ENCODE measurements at places on chromosomes 5 and 9.
A peak's percentile ranks its signal among the peaks of the same experiment; 100 is the strongest.

DNA sequence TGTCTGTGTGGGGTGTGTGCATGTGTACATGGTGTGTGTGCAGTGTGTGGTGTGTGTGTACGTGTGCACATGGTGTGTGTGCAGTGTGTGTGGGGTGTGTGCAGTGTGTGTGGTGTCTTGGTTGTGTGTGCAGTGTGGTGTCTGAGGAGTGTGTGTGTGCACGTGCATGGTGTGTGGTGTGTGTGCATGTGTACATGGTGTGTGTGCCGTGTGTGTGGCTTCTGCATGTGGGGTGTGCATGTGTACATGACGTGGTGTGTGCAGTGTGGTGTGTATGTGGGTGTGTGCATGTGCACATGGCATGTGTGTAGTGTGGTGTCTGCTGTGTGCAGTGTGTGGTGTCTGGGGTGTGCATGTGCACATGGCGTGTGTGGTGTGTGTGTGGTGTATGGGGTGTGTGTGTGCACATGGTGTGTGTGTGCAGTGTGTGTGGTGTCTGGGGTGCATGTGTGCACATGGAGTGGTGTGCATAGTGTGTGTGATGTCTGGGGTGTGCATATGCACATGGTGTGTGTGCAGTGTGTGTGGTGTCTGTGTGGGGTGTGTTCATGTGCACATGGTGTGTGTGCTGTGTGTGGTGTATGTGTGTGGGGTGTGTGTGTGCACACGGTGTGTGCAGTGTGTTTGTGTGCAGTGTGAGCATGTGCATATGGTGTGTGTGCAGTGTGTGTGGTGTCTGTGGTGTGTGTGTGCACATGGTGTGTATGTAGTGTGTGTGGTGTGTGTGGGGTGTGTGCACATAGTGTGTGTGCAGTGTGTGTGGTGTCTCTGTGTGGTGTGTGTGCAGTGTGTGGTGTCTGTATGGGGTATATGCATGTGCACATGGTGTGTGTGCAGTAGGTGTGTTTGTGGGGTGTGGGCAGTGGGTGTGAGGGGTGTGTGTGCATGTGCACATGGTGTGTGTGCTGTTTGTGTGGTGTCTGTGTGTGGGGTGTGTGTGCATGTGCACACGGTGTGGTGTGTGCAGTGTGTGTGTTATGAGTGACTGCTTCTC is 40.6 kb upstream of the ZNG1F start:
- DNase-seq, result peak; percentile 35

- DNase-seq, result no peak
Observed at GRCh38 chr9:129100383-129101169, 10.0 kb downstream of the CRAT start.

- DNase-seq, result no peak
Observed at GRCh38 chr9:27206041-27206440, 90.9 kb downstream of the EQTN start.

DNA sequence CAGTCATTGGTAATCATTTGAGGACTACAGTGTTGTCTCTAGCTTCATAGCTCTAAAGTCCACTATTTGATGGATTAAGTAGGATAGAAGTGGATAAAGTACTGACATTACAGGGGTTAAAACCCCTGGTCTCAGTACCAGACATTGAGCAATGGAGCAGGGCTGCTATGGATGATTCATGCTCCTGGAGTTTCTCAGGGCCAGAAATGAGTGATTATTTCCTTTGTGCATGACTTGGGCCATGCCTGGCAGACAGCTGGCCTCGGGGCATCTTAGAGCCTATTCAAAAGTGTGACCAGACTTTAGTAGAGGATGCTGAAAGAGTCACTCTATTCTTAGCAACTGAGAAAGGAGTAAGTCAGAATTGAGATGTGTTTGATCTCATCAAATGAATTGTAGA is 350.7 kb upstream of the TLE4 start:
- DNase-seq, result no peak

GRCh38 chr5:113201715-113202114 is 225.1 kb downstream of the DCP2 start:
- DNase-seq, result peak; percentile 31
